ENCODE measurements at places on chromosomes 3 and 15.

DNA sequence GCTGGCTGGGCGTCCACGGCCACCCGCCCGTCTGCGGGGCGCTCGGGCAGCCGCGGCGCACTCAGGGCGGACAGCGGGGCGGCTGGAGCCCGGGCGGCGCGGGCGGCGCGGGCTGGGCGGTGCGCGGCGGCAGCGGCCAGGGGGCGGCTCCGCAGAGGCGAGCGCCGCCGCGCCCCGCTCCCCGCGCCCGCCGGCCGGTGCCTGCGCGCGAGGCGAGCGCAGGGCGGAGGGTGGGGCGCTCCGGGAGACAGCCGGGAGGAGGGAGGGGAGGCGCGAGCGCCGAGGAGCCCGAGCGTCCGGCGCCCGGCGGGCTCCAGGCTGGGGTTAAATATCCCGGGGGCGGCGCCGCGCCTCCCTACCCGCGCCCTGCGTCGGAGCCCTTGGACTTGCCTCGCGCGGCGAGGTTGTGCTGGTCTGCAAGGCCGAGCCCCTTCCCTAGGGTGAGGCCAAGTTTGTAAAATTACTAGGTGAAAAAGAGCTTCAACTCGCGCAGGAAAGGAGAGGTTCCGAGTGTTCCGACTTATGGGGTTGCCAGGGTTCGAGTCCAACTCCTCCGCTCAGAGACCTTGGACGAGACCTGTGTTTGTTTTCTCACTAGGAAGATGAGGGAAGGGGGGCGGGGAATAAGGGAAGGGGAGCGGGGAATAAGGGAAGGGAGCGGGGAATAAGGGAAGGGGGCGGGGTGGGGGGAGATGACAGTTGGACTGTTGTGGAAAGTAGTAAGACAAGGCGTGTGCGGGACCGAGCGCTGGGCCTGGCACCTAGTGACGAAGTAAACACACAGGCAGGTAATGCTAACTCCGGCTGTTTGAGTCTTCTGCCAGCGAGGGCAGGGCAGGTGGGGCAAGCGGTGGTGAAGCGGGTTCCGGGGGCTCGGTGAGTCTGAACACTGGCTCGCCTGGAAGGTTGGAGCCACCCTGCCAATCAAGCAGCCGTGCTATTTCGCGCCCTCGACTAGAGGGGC, at the start of gene TNFAIP8L3:
Gene TNFAIP8L3, minus strand, starts transcription at position 301 of the 964 bp plus-strand sequence. CDS start 311 bp downstream, outside the sequence.
- no peak for DNase-seq

DNA sequence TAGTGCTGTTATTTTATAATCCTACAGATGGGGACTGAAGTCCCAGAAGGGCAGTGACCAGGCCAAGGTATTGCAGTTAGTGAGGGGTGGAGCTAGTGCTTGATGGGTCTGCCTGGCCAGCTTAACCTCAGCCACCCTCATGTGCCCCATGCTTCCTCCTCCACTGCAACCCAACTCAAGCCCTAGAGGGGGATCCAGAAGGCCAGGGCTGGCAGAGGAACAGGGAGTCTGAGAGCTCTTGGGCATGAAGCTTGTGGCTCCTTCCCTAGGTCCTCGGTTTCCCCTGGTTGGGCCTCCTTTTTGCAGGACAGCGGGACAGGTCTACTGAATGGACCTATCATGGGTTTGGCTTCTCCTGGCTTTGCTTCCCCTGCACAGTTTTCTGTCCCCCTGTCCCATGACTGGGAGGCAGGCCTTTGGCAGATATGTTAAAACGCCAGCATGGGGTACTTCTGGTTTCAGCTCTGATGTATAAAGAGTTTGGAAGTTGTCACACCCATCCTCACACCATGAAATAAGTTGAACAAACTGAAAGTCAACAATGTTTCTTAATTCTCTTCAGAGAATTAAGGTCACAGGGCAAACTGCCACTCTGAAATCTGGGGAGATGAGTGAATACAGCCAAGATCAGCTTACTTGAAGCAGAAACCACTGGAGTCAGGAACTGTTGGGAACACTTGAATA, 103.3 kb downstream of the SMAD6 start:
- no peak for DNase-seq

- DNase-seq, result no peak
Measured at GRCh38 chr15:91966194-91966552, 112.7 kb downstream of the SLCO3A1 start.

DNA sequence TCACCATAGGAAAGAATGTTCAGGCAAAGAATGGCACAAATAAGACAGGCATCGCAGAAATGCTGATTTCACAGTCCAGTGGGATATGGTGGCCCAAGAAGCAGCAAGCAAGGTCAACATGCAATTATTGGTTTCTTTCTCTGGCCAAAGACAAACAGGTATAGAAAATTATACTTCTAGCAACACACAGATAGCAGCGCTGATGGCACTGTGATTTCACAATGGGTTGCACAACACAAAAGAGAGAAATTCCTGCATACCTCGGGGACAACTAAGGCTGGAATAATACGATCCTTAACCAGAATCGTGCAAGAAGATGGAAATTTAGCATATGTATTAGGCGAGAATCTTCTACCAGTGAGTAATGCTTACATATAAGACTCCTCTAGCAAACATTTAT, 76.3 kb upstream of the NR2F2 start:
- DNase-seq, result no peak

DNA sequence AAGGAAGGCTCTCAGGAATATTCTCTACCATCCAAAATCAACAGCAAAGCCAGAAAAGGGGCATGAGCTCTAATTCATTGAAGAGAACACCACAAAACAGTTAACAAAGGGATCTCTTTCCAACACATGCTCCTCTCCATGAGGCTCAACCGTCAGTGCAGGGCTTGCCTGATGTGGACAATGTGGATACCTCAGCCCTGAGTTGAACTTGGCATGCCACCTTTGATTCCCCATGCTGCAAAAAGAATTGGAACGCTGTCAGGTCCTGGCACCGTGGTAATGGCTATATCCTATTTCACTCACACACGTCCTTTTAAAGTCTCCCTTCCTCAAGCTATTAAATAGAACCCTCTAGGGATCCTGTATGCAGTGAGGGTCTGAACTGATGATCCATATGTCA, 30.7 kb upstream of the IP6K2 start:
- no peak for DNase-seq

GRCh38 chr15:77070180-77070494, 772 bp downstream of the TSPAN3 start:
- no peak for DNase-seq

DNA sequence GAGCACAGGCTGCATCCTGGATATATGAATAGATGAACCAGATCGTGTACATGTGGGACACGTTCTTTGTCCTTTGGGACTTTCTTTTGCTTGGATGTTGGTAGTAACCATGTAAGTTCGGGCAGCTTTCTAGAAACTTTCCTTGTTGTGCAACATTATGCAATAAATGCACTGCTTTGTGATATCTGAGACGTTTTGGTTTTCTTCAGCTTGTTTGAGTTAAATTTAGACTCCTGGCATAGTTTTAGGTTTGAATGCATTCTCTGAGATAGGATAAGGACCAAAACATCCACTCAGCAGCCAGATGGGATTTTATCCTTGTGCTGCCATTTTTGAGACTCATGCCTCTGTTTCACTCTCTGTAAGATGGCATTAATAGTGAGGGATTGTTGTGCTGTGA, 158.9 kb downstream of the IGF1R start:
- DNase-seq, result peak; percentile 12

DNA sequence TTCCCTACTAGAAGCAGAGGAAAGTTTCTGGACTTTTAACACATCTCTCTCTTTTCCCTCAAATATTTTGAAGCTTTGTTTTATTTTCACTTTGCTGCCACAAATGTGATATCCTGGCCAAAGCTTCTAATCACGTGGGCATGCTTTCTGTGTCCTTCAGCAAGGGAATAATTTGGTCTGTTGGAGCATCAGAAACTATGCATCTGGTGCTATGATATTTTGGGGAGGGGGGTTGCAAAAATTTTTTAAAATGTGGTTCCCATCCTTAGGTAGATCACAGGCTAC, 254.2 kb downstream of the GAP43 start:
- no peak for DNase-seq

DNA sequence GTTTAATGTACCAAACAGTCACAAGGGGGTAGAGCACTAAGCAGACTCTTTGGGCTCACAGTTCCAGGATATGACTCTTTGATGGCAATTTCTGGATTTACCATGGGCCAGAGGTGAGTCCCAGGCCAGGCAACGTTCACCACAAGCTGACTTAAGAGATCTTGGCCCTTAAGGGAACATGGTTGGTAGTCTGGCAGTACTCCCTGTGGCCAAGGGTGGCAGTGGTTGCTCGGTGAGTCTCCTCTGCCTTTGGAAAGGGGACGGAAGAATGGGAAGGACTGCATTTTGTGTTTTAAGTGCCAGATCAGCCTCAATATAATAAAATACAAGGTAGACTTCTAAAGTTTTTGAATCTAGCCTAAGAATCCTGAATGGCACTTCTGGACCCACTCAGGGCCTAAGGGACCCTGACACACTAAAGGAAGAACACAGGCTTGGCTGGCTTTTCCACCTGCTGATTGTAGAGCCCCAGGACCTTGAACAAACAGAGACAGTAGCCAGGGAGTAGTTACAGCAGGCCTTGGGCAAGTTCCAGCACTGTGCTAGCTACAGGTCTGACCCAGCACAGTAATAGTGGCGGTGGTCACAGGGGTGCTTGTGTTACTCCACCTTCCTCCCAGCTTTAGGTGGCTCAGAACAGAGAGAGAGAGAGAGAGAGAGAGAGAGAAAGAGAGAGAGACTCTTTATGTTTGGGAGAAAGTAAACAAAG, 730.7 kb upstream of the ALCAM start:
- no peak for DNase-seq

- no peak for DNase-seq
Measured at GRCh38 chr15:74844319-74845207, 1.6 kb upstream of the ULK3 start.

- no peak for DNase-seq
Measured at GRCh38 chr15:32677238-32677750, 35.8 kb downstream of the SCG5 start.

DNA sequence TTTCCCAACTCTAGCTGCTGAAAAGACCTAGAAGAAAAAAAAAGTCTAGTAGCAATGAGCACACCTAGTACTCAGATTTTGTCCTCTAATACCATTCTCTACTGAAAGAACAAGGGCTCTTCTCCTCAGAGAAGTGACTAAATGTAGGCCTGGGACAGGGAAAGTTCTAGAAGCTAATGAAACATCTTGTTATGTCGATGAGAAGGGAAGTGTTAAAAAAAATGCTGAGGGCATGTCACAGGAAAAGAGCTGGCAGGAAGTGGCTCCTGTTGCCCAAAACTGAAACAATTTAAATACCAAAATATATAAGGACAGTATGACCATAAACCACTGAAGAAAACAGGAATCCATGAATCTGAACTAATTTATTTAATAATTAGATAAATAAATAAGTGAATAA, 581.4 kb upstream of the TBL1XR1 start:
- DNase-seq, result no peak

GRCh38 chr3:172040981-172041963, 1.9 kb downstream of the FNDC3B start:
- DNase-seq, result no peak

- DNase-seq, result peak; percentile 25
Measured at GRCh38 chr3:177196456-177197040, 734 bp downstream of the TBL1XR1 start.

GRCh38 chr3:151346292-151346691, 16.9 kb upstream of the P2RY13 start:
- DNase-seq, result peak; percentile 85

GRCh38 chr3:197422506-197422905, 124.1 kb upstream of the DLG1 start:
- DNase-seq, result no peak

DNA sequence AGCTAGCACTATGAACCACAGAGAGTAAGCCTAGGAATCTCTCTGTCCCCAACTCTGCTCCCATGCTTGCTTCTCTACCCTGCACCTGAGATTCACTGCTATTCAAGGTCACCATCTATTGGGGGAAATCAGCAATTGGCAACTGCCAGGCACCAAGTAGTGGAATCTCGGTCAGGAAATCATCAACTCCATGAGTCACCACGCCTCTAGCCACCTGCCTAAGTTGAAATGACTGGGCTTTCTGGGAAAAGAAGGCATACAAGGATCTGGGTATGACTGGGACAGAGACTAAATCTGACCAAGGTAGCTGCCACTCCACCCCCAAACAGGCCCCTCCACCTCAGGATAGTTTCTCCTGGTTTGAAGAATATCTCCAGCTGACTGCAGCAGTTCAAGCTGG, 464.1 kb upstream of the CBLB start:
- DNase-seq, result no peak

- no peak for DNase-seq
Measured at GRCh38 chr3:65788461-65788860, 250.3 kb downstream of the MAGI1 start.

GRCh38 chr15:25738171-25738965, 124.8 kb downstream of the ATP10A start:
- peak; percentile 69 for DNase-seq

GRCh38 chr15:68025835-68026424, 28.2 kb upstream of the PIAS1 start:
- DNase-seq, result no peak

DNA sequence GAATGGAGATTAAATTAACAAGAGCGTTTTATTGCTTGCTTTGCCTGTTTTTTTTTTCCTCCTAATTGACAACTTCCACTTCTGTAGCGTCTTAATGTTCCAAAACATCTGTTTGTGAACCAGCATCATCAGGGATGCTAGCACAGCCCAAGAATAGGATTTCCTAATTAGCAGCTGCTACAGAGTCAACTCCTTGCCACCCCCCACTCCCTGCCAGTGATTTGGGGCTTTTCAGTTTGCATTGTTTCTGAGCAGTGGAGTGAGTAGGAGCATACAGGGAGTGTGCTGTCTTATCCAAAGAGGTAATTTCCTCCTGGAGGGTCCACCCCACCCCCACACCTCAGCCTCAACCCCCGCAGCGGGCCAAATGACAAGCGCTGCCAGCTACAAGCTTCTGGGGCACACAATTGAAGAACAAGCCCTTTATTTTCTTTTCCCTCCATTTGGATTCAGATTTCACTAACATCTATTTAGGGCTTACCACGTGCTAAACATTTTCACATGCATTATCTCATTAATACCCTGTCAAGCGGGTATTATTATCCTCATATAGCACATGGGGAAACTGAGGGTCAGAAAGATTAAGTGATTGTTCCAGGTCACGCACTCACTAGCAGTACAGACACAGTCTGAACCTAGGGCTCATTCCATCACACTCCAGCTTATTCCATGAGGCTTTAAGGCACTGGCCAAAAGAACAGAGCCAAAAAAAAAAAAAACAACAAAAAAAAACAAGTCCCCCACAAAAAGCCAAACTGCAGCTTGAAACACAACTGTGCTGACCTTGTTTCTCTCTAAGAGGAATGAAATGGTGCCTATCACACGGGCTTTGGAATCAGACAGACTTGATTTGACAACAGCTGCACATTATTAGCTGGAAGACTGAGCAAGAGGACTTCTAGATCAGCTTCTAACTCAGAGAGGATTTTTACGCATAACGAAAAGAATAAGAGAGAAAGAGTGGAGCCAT, 16.4 kb downstream of the HEG1 start:
- no peak for DNase-seq

- no peak for DNase-seq
Measured at GRCh38 chr3:147400111-147400510, 6.2 kb downstream of the ZIC4 start.
